ENCODE measurements at places on chromosomes 2 and 18.

GRCh38 chr2:205883965-205884364, 201.7 kb downstream of the NRP2 start:
- no peak for DNase-seq

- DNase-seq, result no peak
Observed at GRCh38 chr2:33292981-33293595, 183.4 kb upstream of the RASGRP3 start.

DNA sequence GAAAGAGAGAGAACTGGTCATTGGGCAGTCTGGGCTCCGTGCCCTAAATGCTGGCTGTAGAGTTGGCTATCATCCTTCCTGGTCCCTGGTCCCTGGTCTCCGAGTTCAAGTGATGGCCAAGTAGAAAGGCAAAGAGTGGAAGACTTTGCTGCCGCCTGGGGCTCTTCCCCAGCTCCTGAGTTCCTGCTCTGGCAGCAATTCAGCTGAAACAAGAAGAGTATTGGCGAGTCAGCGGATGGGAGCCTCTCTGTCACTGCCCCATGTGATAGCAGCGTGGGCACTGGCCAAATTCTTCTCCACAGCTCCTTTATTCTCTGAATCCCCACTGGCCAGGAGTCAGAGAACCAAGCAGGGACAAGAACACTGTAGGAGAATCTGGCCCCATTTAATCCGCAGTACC, 351.0 kb upstream of the POU3F3 start:
- no peak for DNase-seq

DNA sequence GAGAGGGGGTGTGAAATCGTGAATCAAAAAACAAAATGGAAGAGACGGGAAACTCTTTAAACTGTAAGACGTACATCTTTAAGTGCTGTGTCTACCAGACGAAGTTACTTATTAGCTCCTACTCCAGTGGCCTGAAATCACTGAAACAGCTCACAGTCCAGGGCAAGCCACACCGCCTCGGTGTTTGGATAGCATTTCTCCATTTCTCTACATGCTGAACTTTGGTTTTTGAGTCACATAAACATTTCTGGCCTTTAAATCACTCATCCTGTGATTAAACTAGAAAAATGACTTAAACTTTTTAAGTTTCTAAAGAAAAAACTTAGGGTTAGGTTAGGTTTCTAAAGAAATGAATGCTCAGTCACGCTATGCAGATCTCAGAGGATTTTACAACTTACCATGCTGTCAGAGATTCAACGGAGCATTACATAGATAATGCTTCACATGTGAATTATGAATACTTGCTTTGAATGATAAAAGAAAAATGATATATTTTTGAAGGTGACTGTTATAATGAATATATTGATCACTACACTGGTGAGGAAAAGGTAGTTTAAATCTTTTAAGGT, 138.4 kb downstream of the MBP start:
- no peak for DNase-seq

DNA sequence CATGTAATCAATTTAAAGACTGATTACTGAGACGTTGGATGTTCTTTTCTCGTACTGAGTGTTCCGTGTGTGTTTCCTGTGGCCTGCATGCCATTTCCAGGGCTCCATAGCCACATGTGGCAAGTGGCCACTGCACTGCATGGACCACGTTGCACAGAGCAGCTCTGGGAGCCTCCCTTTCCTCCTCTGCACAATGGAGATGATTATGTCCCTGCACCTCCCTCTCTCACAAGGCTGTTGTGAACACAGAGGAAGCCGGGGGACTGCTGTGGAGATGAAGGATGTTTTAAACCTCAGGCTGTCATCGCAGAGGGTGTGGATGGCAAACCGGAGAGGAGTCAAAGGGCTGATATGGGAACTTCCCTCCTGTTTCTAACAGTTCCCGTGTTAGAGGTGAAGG, 87.7 kb downstream of the TGOLN2 start:
- no peak for DNase-seq

DNA sequence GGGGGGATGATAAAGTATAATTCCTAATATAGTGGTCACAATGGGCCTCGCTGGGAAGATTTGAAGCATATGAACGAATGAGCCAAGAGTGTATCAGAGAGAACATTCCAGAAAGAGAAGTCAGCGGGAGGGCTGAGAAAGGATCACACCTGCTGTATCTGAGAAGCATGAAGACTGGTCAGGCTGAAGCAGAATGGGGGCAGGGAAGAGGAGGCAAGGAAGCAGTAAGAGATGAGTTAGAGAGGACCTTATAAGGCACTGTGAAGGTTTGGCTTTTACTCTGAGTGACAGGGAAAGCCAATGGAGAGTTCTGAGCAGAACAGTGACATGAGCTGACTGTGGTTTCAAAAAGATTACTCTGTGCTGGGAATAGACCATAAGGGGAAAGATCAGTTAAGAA, 73.5 kb downstream of the CHN1 start:
- no peak for DNase-seq

GRCh38 chr2:26674771-26675170, 17.8 kb upstream of the KCNK3 start:
- DNase-seq, result no peak

DNA sequence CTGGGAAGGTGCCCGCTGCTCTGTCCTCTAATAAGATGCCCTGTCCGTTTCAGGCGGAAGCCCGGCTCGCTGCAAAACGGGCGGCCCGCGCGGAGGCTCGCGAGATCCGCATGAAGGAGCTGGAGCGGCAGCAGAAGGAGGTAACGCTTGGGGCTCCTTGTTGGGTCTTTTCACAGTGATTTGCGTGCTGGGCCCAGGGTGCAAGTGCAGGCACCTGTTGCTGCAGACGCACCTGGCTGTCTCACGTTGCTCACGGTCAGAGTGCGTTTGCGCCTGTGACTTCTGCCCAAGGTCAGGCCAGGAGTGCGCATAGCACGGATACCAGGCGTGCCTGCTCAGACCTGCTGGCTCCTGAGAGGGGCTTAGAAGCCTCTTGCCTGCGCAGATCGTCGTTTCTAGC, 81.1 kb downstream of the LRRFIP1 start:
- no peak for DNase-seq

DNA sequence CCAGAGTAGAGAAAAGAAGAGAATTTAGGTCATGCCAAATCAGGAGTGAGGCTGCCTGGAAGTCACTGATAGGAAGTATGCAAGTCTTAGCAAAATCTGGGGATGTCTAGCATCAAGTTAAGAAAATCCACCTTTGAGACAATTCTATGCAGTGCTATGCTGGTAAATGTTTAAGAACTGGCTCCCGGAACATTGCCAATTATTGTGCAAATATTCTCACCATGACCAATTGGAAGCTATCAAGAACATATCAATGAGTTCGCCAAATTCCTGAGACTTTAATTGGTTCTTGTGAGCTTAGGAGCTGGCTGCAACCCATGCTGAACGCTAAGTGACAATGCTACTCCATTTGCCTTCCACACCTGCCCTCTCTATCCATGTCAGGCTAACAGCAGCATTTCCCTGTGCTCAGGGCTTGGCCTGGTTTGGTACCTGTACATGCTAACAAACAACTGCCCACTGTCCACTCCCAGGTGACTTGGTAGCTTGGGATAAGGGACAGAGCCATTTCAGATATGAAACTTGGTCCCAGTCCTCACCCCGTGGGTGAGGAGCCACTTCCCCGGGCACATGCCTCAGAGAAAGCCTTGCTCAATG, 172.9 kb upstream of the KLHL29 start:
- no peak for DNase-seq

DNA sequence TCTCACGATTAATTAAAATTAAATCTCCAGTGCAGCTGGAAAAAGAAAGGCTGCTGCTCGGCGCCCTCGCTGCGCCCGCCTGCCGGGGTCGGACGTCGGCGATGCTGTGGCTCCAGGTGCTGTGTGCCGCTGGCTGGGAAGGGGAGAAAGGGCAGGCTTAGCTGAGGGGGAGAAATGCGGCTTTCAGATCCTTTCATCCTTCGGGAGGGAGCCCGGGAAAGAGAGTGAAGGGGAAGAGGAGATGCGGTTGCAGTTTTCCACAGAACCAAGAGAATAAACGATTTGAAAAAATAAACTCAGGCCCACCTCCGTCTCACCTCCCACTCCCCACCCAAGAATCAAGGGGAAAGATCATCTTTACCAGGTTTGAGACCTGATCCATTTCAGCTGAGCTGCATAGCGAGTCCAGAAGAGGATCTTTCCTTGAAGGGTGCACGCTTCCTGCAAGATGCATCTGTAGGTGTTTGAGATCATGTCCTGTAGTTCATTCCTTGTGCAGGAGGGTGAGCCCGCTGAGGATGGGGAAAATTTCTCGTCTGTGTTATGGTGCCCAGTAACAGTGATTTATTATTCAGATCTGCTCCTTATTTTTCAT, 495 bp downstream of the TMEM169 start:
- DNase-seq, result no peak

DNA sequence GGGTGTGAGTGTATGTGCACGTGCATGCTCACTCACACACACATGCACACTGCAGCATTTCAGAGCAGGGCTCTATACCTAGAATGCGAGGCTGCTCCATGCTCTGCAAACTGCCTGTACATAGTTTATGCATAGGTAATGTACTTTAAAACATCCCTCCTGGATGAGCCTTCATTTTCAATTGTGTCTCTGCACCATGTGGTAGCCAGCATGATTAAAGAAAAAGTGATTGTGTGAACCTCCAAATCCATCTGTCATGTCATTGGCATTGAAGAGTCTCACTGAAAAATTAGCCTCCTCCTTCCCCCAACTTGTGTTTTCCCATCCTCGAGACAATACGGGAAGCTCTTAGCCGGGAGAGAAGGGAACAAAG, 120.9 kb upstream of the SPATS2L start:
- no peak for DNase-seq

DNA sequence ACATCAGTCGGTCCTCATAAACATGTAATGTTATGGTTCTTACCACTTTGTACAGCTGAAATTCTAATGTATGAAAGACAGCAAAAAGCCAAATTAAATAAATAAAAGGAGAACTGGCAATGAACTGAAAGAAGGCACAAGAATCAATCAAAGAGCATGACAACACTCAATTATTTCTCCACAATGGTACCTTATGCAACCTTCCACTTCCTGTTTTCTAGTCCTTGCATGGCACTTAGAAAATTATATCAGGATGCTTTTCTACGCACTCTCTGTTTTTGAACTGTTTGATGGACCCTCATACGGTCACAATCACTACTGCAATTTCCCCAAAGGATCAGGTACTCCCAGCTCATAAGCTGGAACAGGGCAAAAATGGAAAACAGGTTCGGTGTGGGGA, 81.6 kb downstream of the EPB41L3 start:
- no peak for DNase-seq

DNA sequence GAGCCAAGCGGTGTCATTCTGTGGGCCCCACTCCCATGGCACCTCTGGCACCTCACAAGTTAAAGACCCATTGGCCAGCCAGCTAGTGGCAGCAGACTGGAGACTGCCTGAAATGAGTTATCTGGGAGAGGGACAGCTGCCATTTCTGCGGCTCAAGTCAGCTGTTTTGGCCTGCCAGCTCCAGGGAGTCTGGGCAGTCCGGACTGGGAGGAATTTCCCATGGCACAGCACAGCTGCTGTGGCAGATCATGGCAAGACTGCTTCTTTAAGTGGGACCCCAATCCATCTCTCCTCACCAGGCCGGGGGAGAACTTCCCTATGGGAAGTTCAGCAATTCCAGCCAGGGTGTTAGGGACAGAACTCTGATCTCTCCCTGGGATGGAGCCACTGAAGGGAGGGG, 2187.6 kb upstream of the CELF4 start:
- no peak for DNase-seq

DNA sequence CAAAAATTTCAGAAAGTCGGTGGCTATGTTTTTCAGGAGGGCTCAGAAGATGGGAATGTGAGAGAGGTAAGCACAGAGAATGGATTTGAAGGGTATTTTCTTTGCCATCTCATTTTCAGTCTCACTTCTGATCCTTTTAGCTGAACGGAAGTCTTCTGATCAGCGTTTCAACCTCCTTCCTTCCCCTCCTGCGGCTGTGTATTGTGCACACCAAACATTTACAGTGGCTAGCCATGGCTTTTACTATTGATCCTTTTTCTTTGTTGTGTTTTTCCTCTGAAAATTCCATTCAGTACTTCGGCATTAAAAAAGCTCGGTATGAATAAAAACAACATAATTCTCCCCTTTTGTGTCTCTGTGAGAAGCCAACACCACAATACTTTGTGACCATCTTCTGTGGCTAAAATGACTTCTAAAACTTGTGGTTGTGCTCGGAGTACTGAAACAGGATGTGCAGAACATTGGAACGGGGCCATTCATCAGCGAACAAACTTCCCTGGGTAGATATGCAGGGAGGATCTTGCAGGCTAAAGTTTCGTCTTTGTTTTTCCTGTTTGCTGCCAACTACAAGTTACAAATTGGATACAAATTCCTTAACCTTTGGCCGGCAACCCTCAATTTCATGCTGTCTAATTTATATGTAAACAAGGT, 260.8 kb upstream of the FAM98A start:
- no peak for DNase-seq

DNA sequence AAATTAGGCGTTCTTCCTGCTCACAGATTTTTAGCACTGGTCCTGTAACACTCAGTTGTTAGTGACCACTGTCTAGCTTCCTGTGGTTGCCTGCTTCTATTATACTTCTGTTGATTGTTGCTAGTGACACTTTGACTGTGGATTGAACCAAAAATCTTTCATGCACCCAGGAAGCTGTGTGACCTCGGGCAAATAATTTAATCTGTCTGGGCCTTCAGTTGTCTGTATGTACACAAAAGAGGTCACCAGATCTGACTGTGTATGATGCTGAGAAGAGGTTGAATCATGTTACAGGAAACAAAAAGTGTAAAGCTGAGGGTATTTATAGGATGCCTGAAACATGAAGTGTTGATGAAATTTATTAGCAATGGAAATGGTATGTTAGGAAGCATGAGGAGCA, 12.7 kb downstream of the ICOS start:
- no peak for DNase-seq

DNA sequence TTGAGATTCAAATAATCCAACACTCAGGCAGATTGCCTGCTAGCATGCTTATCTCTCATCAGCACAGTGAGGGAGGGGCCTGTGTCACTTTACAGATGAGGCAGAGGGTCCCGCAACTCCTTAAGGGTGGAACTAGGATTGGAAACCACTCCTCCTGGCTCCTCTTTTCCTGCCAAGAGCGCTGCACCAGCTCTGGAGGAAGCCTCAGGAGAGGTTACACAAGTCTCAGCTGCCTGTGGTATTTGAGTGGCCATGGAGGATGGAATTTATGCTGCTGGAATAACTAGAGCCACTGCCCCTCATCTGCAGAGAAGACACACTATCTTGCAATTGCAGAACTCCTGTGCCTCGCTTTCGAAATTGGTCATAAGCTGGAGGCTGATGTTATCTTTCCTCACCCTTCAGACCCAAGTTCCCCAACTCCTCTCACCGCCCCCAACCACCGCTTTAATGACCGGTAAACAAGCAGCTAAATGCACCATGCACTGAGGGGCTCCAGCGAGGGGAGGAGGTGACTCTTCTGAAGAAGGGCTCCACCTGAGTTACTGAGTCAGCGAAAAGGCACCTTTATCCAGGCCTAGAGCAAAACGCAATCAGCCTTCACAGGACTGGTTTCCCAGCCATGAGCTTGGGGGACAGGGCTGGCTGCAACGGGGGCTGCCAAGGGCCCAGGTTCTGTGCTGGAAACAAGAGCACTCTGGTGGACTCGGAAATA, 245.8 kb downstream of the SOX11 start:
- no peak for DNase-seq

All from activated CD4-positive, alpha-beta T cell treated with anti-CD3 and anti-CD28 coated beads for 1 hour (primary cell).